NCI-H1092 treated with DMSO at 0.1 percent for 48 hours (cell line): ENCODE measurements at places on chromosomes 7 and 10.

GRCh38 chr10:48400129-48400849 lies 93.8 kb downstream of the MAPK8 start:
- DNase-seq = no peak

- no peak for DNase-seq
Observed at GRCh38 chr7:26532471-26532870, 240.8 kb downstream of the SNX10 start.

DNA sequence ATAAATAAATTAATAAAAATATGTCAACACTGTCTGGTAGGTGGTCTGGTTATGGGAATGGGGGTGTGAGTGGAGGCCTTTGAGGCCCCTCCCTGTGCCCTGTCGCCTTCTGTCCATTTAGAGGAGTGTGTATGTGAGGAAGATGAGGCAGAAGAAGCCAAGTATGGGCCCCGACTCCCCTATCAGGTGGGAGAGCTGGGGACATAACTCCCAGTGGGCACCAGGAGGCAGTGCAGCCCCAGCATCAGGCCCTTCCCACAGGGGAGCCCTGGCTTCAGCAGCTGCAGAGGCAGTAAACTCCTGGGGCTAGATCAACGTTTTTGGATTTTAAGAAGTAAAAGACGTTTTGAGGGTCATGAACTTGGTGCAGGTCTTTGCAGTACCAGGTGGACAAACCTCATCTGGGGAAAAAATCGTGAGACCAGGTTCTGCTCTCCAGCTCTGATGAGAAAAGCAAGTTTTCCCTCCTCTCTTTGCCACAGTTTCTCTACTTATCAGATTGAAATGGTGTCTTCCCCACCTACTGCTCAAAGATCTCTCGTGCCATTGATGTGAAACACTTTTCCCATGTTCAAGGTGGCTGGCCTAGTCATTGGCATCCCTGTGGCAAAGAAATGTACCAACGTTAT lies 167.8 kb upstream of the EEPD1 start:
- peak; percentile 60 for DNase-seq

- no peak for DNase-seq
Observed at GRCh38 chr10:46064269-46064817, 18.3 kb upstream of the MSMB start.

- DNase-seq = no peak
Observed at GRCh38 chr10:72073708-72074573, 14.4 kb downstream of the SPOCK2 start.

DNA sequence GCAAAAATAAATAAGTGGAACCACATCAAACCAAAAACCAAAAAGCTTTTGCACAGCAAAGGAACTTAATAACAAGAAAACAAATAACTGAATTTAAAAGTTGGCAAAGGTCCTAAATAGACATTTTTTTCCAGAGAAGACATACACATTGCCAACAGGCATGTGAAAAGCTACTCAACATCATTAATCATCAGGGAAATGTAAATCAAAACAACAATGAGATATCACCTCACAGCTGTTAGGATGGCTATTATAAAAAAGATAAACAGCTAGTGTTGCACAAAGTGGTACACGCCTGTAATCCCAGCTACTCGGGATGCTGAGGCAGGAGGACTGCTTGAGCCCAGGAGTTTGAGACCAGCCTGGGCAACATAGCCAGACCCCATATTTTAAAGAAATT lies 2.2 kb upstream of the SUN3 start:
- DNase-seq = no peak

DNA sequence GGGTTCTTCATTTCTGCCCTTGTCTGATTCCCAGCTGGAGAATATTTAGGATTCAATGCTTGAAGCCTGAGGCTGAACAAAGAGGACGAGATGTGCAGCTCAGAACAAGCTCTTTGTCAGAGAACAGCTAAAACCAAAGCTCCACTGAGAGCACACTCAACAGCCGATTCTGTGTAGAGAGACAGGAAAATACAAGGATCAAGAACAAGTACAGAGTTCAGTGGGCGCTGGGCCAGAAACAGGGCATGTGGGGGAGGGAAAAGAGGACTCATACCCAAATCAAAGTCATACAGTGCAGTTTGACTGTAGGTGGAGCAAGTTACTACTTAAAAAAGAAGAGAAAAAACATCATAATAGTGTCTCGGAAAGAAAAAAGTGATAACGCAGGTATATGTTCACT lies at the start of gene AGMO:
TSS of gene AGMO (minus strand) at position 181 of the 400 bp plus-strand sequence.
- DNase-seq = peak; percentile 68

GRCh38 chr7:122726881-122727280 lies 24.2 kb upstream of the RNF148 start:
- DNase-seq = peak; percentile 14

DNA sequence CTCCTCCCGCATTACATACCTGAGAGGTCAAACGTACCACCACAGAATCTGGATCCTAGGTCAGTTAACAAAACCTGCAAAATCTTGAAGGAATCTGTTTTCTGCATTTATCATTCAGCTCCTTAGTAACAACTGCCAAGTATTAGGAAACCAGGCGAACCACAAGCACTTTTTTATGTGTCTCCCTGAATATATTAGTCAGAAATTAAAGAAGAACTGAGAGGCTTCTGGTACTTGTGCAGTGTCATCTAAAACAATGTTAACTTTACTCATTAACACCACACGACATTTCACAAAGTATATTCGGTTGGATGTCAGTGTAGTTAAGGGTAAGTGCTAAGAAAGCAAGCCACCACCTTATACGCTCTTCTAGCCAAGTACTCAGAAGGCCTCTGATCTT lies 2.5 kb downstream of the CCDC6 start:
- DNase-seq = no peak

- no peak for DNase-seq
Observed at GRCh38 chr7:67489881-67490280, 493.2 kb downstream of the TYW1 start.

- DNase-seq = no peak
Observed at GRCh38 chr7:102305414-102306268, 19.0 kb downstream of the SH2B2 start.

- DNase-seq = no peak
Observed at GRCh38 chr7:1919539-1920265, 249.6 kb downstream of the ELFN1 start.
